ENCODE measurements at places on chromosomes 5 and 9.

DNA sequence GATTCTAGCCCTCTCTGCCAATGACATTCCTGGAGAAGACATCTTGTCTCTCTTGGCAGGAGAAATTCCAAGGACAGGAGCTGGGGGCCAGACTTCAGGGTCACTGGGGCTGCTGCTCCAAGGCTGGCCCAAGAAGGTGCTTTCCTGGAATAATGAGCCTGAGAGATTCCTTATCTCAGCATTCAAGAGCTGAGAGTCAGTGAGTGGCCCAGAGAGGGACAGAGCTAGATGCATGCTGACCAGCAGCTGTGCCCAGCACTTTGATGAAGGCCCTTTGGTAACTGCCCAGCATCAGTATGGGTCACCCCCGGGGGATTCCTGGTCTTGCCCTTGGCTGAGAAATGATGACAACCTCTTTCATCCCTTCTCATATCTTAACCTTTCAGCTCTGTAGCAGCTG, 47.7 kb upstream of the CTNNA1 start:
- DNase-seq: no peak

GRCh38 chr5:150263801-150264621, 25.6 kb downstream of the CAMK2A start:
- DNase-seq: no peak

GRCh38 chr9:5799314-5799713, 33.6 kb downstream of the ERMP1 start:
- peak; percentile 6 for DNase-seq

GRCh38 chr5:78647838-78648358, 674 bp downstream of the LHFPL2 start:
- DNase-seq: peak; percentile 13

- DNase-seq: no peak
These were observed 60.1 kb downstream of the GADD45G start for GRCh38 chr9:89664896-89665329.

DNA sequence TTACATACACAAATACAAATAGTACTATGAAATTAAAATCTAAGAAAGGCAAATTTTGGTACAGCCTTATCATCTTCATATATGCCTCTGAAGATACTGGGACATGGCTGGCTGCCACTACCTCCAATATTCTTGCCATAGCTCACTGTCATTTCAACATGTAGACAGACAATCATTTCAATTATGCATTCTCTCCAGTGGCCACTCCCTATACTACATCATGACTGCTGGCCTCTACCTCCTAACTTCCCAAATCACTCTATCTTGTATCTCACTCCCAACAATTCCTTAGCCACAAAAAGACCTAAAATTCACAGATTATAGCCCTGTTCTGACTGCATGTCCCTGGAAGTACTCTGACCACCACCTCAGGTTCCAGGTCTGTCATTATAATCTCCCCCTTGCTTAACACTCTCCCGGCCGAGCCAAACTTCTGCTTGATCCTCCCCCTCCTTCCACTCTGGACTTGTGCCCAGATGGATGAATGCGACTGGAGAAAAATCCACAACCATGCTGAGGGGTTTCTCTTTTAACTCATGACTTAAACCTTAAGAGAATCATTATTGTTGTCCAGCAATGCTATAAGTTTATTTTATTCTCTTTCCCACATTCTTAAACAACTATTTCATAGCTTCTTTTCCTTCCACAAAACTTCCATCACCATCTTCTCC, 225.3 kb upstream of the TLE4 start:
- no peak for DNase-seq

DNA sequence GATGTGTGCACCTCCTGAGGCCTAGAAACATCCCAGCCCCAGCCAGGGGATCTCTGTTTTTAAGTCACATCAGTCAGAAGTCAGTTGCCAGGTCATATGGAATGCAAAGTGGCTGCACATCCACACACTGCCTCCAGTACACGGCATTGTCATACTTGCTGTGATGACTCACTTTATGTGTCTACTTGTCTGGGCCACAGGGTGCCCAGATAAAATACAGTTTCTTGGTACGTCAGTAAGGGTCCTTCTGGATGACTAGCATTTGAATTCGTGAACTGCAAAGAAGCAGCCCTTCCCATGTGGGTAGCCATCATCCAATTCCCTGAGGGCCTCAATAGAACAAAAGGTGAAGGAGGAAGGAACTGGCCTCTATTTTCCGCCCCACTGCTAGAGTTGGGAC, 27.7 kb downstream of the AUH start:
- no peak for DNase-seq

- no peak for DNase-seq
These were observed 13.4 kb downstream of the ADAM19 start for GRCh38 chr5:157562111-157562581.

DNA sequence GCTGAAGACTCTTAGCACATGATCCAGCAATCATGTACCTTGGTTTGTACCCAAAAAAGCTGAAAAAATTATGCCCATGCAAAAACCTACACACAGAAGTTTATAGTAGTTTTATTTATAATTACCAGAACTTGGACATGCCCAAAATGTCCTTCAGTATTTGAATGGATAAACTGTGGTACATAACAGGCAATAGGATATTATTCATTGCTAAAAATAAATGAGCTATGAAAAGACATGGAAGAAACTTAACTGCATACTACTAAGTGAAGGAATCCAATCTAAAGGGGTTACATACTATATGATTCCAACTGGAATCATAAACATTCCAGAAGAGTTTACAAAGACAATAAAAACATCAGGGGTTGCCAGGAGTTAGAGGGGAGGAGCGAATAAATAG, 25.6 kb downstream of the FBXL17 start:
- no peak for DNase-seq

GRCh38 chr5:94181895-94182294, 436.5 kb downstream of the KIAA0825 start:
- DNase-seq: no peak

- DNase-seq: no peak
These were observed 102.1 kb downstream of the PAM start for GRCh38 chr5:102857076-102857818.

DNA sequence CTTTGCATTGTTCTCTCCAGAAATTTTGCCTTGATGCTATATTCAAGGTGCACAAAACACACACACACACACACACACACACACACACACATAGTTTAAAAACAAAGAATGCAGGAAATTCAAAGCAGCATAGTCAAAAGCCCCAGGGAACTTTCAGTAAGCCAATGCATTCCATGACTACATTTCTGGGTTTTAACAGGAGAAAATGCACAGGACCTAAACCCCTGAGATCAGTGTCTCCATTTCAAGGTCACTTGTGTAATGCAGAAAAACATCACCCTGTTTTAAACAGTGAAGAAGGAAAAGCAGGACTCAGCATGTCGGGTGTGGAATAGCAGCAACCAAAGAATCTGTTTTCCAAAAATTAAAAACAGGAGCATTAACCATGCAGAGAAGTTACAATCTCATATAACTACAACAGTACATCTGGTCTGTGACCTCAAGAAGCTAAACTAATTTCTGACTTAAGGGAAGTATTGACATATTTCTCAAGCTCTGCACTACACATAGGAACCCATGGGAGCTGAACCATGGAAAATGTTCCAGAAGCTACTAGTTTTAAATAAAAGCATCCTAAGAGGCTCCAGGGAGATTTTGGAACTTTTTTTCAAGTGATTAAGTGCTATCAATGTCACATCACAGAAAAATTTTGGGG, 296.7 kb downstream of the HINT1 start:
- no peak for DNase-seq

GRCh38 chr5:93570294-93571113, 10.5 kb downstream of the NR2F1-AS1 start:
- no peak for DNase-seq

DNA sequence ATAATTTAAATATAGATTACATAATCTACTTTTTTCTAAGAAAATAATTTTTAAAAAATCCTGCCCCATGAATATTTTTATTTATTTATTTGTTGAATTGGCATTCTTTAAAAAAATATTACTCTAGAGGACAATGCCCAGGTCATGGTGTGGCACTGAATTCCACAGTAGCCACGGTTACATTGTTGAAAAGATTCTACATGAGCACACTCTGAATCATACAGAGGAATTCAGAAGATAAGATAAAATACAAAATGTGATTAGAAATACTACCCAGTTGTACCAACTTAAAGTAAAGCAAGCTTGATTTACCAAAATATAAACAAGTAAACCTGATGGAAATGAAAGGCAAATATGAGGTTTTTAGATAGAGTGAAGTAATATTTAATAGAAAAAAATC, 183.7 kb downstream of the HCN1 start:
- no peak for DNase-seq

- no peak for DNase-seq
These were observed 76.6 kb downstream of the CRB2 start for GRCh38 chr9:123432331-123433236.

DNA sequence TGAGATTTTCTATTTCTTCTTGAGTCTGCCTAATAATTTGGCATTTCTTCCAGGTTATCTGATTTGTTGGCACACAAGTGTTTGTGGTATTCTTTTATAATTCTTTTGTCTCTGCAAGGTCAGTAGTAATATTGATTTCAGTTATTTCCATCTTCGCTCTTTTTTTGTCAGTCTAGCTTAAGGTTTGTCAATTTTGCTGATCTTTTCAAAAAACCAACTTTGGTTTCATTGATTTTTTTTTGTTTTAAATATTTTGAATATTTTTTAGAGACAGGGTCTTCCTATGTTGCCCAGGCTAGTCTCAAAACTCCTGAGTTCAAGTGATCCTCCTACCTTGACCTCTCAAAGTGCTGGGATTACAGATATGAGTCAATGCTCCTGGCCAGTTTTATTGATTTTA, 162.8 kb downstream of the BARX1 start:
- DNase-seq: no peak

- DNase-seq: no peak
These were observed 2.0 kb upstream of the ANP32B start for GRCh38 chr9:97980918-97981845.

- no peak for DNase-seq
These were observed 10.7 kb downstream of the PHYKPL start for GRCh38 chr5:178221853-178222252.

GRCh38 chr5:159458217-159458711, 128.0 kb upstream of the IL12B start:
- peak; percentile 96 for DNase-seq

DNA sequence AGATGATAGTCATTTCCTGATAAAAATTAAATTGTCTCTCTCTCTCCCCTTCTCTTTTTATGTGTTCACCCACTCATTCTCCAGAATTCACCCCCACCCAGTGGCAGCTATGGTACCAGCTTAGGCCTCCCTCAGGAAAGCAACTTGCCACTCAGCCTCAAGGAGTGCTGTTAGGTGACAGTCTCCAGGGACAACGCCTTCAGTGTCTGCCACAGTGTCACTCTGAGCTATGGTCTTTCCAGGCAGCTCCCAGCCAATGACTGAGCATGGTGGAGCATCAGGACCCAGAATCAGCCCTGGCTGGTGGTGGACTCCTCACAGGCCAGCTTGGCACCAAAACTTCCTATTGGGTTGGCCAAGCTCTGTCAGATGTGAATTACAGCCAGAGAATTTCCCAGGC, 140.9 kb upstream of the PIK3R1 start:
- no peak for DNase-seq

- no peak for DNase-seq
These were observed 1922.1 kb upstream of the WWC1 start for GRCh38 chr5:166369346-166369745.

GRCh38 chr9:127614961-127615360, 2.9 kb downstream of the STXBP1 start:
- DNase-seq: no peak

- peak; percentile 93 for DNase-seq
These were observed 242.3 kb upstream of the PTGER4 start for GRCh38 chr5:40437452-40437861.

DNA sequence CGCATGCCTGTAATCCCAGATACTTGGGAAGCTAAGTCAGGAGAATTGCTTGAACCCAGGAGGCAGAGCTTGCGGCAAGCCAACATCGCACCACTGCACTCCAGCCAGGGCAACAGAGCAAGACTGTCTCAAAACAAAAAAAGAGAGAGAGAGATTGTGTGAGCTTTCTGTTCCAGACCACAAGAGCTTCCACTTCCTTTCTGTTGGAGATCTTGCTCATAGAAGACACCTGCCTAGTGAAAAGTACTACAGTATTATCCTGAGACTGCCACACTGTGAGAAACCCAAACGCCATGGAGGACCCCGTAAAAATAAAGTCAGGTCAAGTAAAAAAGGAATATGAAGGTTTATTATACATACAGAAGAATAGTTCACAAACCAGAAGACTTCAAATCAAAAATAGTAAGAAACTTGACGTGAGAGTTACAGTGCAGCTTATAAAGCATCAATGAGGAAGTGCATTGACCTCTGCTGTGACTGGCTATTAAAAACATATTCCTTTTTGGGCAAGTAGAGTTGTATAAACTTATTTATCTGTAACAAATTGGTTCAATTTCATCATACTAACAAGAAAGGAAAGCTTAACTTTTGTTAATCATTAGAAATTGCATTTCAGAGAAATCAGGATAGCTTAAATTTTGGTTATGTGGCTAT, 4.3 kb upstream of the EMB start:
- peak; percentile 20 for DNase-seq

DNA sequence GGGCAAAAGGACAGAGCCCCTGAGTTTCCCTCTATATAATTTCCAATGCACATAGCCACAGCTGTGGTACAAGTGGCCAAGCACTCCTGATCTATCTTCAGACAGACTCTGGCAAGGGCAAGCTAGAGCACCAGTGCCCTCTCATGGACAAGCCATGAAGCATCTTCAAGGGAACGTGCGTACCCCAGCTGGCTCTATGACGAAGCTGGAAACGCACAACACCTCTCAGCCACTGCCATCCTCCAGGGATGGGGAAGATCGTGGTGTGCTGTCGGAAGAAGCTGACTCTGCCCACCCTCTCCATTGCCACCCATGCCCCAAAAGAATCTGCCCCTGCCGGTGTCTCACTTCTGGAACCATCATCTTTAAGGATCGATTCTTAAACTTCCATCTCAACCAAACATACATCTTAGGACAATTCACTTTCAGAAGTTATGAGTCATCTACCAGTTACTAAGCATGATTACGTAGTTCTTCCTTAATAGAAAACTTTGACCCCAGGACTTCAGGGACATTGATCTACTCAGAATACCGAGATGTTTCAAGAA, 482.9 kb downstream of the AGTPBP1 start:
- no peak for DNase-seq

- no peak for DNase-seq
These were observed 207.9 kb downstream of the CNTLN start for GRCh38 chr9:17342696-17343095.

GRCh38 chr5:133892774-133893173, 75.7 kb downstream of the C5orf15 start:
- DNase-seq: no peak
